Thyroid gland (tissue), 4 donors: ENCODE measurements at places on chromosomes 11 and 22. TPM values are rescaled to one million over a fixed set of nuclear protein-coding genes. Genes with fewer than 3 reads are reported as not detected.

The TPCN2 gene
- 11.5 TPM for total RNA-seq

The NCAM1 gene
- total RNA-seq: 94.8 TPM

The TTC36 gene
- not detected for total RNA-seq

The GVQW3 gene
- total RNA-seq: 3.5 TPM
